ENCODE measurements at places on chromosomes 4 and X. TPM values are rescaled to one million over a fixed set of nuclear protein-coding genes. Genes with fewer than 3 reads are reported as not detected.

DNA sequence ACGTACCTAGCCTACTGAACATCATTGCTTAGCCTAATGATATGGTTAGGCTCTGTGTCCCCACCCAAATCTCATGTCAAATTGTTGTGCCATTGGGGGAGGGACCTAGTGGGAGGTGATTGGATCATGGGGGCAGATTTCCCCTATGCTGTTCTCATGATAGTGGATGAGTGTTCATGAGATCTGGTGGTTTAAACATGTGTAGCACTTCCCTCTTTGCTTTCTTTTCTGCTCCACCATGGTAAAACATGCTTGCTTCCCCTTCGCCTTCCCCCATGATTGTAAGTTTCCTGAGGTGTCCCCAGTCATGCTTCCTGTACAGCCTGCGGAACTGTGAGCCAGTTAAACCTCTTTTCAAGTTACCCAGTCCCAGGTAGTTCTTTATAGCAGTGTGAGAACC, 102.6 kb downstream of the RAPGEF2 start:
- no peak overlapping the region for H3K27ac ChIP-seq
- no peak overlapping the region for H3K4me3 ChIP-seq
- DNase-seq = no peak
- peaks cover 32% of the 10 kb centered on the region for H3K4me1 ChIP-seq
- H3K36me3 ChIP-seq = peaks cover 1% of the 10 kb centered on the region
- H3K27me3 ChIP-seq = no peaks in the 10 kb centered on the region

The CDX4 gene
- total RNA-seq = not detected

DNA sequence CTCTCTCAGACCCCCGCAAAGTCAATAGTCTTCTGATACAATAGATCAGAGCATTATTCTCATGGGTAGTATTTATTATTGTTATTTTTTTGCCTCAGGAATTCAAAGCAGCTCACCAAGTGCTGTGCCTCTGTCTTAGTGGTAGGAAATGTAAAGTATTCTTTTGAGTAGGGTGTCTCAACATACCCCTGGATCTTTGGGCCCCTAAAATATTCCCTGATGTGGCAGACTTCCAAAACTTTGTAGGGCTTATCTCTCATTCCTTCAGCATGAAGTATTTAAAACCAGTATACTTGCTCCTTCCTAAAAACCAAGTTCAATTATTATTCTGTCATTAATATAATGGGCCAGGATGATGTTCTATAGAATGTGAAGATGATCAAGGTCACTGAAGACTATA, 115.3 kb upstream of the ZNF827 start:
- no peaks in the 10 kb centered on the region for H3K36me3 ChIP-seq
- H3K27me3 ChIP-seq = no peaks in the 10 kb centered on the region
- H3K4me1 ChIP-seq = no peaks in the 10 kb centered on the region
- DNase-seq = no peak
- no peak overlapping the region for H3K27ac ChIP-seq

- peaks cover 36% of the 10 kb centered on the region for H3K4me1 ChIP-seq
- H3K27ac ChIP-seq = no peak overlapping the region
- no peaks in the 10 kb centered on the region for H3K36me3 ChIP-seq
- DNase-seq = no peak
Observed at GRCh38 chr4:105634402-105635080, 73.9 kb downstream of the INTS12 start.

DNA sequence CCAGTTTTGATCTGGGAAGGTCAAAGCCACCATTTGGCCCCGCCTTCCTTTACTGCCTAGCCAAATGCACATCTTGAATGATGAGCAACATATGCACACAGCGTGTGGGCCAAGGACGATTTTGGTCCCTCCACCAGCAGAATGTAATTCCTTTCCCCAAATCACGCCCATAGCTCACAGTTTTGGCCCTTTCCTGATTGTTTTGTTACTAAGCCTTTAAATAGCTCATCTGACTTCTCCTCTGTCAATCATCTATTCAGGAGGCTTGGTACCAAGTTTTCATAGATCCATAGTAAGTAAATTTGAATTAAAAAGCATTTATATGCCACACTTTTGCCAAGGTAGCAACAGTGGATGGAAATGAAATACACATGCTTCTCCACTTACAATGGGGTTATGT, 123.3 kb downstream of the NFKB1 start:
- no peak for DNase-seq
- no peak overlapping the region for H3K4me3 ChIP-seq
- no peaks in the 10 kb centered on the region for H3K36me3 ChIP-seq
- H3K27ac ChIP-seq = no peak overlapping the region
- no peaks in the 10 kb centered on the region for H3K27me3 ChIP-seq
- H3K4me1 ChIP-seq = no peaks in the 10 kb centered on the region

- H3K27ac ChIP-seq = no peak overlapping the region
- H3K4me3 ChIP-seq = no peak overlapping the region
- no peaks in the 10 kb centered on the region for H3K36me3 ChIP-seq
- H3K4me1 ChIP-seq = no peaks in the 10 kb centered on the region
Observed at GRCh38 chrX:25527156-25527555, 511.4 kb upstream of the ARX start.

The ARHGEF6 gene
- 33.7 TPM for total RNA-seq

DNA sequence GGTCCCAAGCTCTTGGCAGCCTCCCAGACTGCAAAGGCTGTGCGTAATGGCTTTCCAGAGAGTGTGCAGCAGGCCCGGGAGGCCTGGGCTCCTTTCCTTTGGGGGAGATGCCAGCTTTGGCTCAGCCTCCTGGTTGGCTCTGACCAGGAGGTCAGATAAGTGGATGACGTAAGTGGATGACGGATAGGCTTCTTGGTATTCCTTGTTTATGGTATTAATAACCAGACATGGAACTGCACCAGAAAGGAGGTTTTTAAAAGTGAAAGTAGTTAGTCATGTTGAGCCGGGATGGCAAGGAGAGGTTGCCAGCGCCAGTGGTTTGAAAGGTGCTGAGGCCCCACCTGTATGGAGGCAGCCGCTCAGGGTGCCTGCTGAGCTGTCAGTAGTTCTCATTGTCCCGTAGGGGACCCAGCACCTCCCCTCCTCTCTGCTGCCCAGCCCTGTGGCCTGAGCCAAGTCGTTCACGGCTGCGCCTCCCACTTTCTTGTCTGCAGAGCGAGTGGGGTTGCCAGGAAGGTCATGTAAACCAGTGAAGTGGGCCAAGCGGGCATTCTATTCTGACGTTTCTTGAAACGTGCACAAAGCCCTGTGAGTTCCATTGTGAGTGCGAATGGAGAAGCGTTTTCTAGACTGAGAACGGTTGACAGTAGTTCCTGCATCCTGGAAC, 28.7 kb upstream of the STOX2 start:
- H3K27ac ChIP-seq = peak overlapping the region; percentile 71
- DNase-seq = peak; percentile 88
- H3K4me1 ChIP-seq = peaks cover 17% of the 10 kb centered on the region
- no peaks in the 10 kb centered on the region for H3K36me3 ChIP-seq
- H3K4me3 ChIP-seq = peak overlapping the region; percentile 53

DNA sequence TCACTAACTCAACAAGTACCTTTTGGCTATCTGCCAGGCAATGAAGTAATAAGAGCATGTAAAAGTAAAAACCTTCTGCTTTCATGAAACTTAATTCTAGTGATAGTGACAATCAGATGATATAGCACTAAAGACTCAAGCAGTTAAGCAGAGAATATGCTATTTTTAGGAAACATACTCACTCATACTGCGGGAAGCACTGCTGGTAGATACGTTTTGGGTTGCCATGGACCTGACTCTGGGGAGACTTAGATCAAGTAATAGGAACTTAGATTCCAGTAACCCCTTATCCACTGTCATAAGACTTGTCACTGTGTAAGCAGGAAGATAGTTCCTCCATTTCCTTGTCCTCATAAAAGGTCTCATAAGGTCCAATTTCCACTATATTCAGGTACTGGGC, 386.3 kb downstream of the DMD start:
- no peaks in the 10 kb centered on the region for H3K27me3 ChIP-seq
- no peaks in the 10 kb centered on the region for H3K36me3 ChIP-seq
- H3K4me1 ChIP-seq = no peaks in the 10 kb centered on the region

- no peak overlapping the region for H3K4me3 ChIP-seq
- no peak for DNase-seq
- H3K4me1 ChIP-seq = no peaks in the 10 kb centered on the region
- H3K36me3 ChIP-seq = no peaks in the 10 kb centered on the region
- H3K27ac ChIP-seq = no peak overlapping the region
Observed at GRCh38 chrX:109812236-109812635, 79.2 kb upstream of the ACSL4 start.

GRCh38 chr4:56146956-56147355, 198.2 kb downstream of the CEP135 start:
- no peak overlapping the region for H3K4me3 ChIP-seq
- H3K27ac ChIP-seq = no peak overlapping the region
- H3K4me1 ChIP-seq = no peaks in the 10 kb centered on the region
- DNase-seq = no peak
- no peaks in the 10 kb centered on the region for H3K36me3 ChIP-seq

DNA sequence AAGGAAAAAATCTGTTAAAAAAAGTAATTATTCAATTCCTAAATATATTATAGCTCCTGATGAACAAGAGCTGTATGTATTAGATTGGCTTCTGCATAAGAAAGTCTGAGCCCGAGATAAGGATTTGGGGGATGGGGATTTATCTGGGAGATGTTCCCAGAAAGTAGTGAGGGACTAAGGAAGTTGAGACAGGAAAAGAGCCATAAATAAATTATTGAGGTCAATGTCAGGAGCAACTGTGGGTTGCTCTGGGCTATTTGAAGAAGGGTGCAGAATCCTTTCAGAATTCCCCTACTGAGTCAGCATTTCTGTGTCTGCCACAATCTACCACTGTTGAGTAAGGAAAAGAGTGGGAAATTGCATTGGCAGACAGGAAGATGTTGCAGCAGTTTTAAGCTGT, 3.1 kb upstream of the TDO2 start:
- no peak overlapping the region for H3K4me3 ChIP-seq
- H3K4me1 ChIP-seq = no peaks in the 10 kb centered on the region
- H3K27ac ChIP-seq = no peak overlapping the region
- no peaks in the 10 kb centered on the region for H3K36me3 ChIP-seq

All from lower lobe of right lung (tissue), 2 donors.